Naive thymus-derived CD8-positive, alpha-beta T cell (primary cell): ENCODE measurements at places on chromosomes 2 and 18. TPM values are rescaled to one million over a fixed set of nuclear protein-coding genes. Genes with fewer than 3 reads are reported as not detected.

GRCh38 chr2:200188876-200189275 is 117.6 kb upstream of the SPATS2L start:
- H3K27ac ChIP-seq, result no peak overlapping the region
- no peaks in the 10 kb centered on the region for H3K4me1 ChIP-seq
- peaks cover 30% of the 10 kb centered on the region for H3K27me3 ChIP-seq
- no peaks in the 10 kb centered on the region for H3K36me3 ChIP-seq

GRCh38 chr2:227780981-227781615 is 32.5 kb upstream of the CCL20 start:
- peaks cover 9% of the 10 kb centered on the region for H3K4me1 ChIP-seq
- DNase-seq, result no peak
- H3K27me3 ChIP-seq, result peaks cover 12% of the 10 kb centered on the region
- no peaks in the 10 kb centered on the region for H3K36me3 ChIP-seq

GRCh38 chr2:24930768-24931167 is 10.7 kb upstream of the ADCY3 start:
- no peak overlapping the region for H3K4me3 ChIP-seq
- DNase-seq, result no peak

GRCh38 chr2:160835166-160835565 is 325.1 kb upstream of the TANK start:
- DNase-seq, result no peak
- no peaks in the 10 kb centered on the region for H3K36me3 ChIP-seq
- no peak overlapping the region for H3K4me3 ChIP-seq
- no peaks in the 10 kb centered on the region for H3K4me1 ChIP-seq
- no peak overlapping the region for H3K27ac ChIP-seq

The TMEM169 gene
- total RNA-seq, result 2.6 TPM
